ENCODE measurements at places on chromosomes 3 and 15.
A peak's percentile ranks its signal among the peaks of the same experiment; 100 is the strongest.

DNA sequence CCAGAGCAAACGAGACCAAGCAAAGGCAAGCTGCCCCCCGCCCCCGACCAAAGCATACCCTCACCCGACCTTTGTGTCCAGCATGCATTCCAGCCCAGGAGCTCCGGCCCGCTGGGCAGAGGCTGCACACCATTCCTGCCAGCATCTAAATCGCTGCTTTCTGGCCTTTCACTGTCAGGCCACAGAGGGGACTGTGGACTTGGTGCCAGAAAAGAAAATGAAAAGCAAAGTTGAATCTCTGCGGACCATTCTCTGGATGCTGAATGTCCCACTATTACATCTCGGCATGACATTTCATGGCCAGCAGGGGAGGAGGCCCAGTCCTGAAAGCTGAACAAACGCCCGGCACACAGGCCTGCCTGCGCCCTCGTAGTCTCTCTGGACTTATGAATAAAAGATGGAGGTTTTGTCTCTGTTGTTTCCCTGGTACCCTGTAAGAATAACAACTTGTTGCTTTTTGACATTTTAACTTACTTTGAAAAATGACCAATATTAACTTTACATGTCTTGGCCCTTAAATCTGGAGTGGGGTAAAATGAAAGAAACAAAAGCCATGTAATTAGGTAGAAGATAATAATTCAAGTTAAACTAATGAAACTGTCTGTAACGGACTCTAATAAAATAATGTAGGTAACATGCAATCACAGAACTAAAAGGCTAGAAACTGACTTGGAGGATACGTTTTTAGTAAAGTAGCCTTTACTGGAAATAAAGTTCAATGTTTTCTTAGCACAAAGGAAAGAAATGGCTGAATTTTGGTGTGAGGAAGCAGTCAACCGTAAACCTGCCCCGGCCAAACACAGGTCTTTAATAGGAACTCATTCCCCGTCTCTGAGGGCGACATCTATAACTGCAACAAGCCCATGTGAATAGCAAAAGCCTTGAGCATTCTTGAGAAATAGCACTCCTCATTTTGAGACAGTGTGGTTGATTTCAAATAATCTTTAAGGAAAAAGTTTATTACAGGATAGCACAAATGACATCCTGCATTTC, 12.7 kb downstream of the IL17RD start:
- no peak for DNase-seq

- DNase-seq = no peak
These were observed 38.2 kb downstream of the MAGI1 start for GRCh38 chr3:66000506-66000905.

- no peak for DNase-seq
These were observed 424 bp downstream of the EAF2 start for GRCh38 chr3:121835465-121835801.

GRCh38 chr3:30146978-30147377, 459.4 kb upstream of the TGFBR2 start:
- no peak for DNase-seq

DNA sequence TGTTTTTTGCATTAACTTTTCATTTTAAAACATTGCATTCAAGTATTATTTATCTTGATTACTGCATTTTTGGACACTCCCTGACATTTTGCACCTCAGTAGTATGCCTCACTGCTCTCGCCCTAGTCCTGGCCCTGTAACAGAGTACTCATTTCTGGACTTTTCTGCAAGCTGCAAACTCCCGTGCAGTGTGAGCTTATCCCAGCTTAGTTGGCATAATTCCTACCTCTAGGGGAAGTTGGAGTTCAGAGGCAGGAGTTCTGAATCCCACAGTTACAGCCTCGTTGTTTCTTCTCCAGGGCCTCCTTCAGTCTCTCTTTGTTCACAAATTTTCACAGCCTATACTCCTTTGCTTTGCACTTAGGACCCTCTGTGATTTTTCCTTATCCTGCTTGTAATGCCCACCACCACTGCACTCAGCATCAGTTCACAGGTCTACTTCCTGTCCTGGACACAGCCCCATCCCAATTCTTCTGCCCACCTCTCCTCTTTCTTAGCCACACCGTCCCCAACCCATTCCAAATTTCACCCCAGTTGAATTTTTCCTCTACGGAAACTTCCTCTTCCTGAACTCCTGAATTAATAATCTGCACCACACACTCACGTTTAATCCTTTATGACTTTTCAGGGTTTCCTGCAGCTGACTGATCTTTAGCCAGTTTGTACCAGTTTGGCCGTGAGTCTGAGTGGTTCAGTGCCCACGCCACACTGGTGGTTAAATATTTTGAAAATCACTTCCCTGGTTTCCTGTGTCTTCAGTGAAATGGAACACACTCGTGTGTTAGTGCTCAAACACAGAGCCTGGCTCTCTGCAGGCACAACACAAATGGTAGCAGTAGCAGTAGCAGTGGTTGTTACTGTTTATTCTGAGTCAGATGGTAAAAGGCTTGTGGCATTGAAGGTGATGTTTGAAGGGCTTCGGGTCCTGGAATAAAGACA, 6.3 kb upstream of the CTSH start:
- DNase-seq = peak; percentile 70

DNA sequence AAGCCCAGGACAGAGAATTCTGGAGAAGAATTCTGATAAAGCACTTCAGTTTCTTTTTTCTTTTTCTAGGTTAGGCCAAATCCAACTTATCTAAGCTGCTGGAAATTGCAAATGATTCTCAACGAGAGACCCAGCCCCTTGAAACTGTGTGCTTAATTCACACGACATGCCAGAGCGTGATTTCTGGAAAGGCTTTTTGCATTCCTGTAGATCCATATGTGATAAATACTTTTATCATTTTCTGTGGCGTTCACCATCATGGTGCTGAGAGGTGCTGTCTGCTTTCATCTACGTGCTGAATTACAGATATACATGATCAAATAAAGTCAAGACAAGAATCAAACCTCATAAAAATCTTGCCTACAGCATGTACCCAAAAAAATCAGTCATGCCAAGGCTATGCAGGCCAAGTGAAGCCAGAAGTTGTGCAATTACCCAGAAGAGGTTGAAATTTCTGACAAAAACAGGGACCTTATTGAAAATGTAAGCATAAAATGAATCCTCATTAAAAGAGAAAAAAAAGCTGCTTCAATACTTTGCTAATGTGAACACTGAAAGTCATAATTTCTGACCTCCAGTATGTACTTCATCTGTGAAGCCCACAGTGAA, 10.8 kb upstream of the MEF2A start:
- no peak for DNase-seq

DNA sequence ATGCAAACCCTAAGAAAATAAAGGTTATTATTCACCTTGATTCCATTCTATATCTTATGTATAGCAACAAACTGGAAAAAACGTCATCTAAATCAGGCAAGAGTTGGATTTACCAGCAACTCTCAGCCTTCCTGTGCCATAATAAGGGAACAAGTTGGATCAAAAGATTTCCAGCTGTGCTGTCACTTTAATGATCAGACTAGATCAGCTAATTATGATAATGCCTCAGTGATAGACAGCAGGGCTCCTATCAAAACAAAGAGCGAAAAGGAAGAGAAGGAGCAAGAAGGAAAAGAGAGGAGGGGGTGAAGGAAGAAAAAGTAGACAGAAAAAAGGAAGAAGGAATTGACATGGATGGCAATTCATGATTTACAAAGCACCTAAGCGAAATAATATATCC, 36.7 kb upstream of the BCL6 start:
- DNase-seq = no peak

GRCh38 chr3:46883054-46883829, 5.7 kb downstream of the PTH1R start:
- DNase-seq = no peak

DNA sequence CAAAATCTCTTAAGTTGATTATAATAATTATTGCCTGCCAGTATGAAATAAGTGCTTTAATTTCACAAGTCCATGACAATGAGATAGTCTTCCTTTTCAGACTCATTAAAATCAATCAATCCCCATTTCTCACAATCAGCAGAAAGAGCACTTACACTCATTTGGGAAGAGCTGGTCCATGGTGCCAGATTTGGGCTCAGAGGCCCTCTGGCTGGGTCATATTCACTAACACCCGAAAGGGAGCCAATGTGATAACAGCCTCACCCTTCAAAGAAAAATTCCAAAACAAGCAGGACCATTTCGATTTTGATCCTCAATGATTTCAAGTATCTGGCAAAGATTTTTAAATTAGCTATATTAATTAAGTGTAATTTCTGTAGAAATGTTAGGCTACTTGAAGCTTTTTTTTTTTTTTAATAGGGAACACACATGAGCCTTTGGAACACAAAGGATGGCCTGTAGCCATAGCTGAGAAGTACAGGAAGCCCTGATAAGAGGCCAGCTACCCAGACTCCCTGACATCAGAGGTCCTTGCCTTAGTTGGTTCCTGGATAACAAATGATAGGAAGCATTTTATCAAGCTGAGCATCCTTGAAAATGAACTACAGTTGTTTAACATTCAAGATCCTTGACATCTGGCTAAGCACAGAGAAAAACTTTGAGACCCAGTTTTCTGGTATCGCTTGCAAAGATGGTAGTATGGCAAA, 17.1 kb downstream of the MCF2L2 start:
- no peak for DNase-seq

- DNase-seq = peak; percentile 48
These were observed 54.8 kb downstream of the MAGEF1 start for GRCh38 chr3:184656829-184657681.

DNA sequence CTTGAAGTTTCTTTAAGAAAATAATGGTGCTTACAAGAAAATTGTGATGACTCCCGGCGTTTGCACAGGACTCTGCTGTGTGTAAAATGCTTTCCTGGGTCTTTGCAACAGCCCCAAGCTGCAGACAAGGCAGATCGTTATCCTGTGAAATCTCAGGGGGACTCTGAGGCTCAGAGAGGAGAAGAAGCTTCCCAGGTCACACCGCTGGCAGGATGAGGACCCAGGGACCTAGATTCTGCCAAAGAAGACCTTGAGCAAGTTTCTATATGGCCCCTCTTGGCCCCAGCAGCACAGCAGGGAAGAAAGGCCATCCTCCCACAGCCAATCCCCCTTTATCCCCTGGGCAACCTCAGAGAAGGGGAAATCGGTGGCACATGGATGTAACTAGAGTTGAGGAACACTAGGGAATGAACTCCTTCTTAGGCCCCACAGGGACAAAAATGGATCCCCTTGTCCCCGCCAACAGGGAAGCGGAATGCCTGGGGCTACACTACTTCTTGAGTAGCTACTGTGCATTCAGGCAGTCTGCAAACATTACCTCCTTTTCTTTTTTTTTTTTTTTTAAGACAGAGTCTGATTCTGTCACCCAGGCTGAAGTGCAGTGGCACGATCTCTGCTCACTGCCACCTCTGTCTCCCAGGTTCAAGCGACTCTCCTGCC, 72.8 kb downstream of the CPN2 start:
- DNase-seq = no peak

DNA sequence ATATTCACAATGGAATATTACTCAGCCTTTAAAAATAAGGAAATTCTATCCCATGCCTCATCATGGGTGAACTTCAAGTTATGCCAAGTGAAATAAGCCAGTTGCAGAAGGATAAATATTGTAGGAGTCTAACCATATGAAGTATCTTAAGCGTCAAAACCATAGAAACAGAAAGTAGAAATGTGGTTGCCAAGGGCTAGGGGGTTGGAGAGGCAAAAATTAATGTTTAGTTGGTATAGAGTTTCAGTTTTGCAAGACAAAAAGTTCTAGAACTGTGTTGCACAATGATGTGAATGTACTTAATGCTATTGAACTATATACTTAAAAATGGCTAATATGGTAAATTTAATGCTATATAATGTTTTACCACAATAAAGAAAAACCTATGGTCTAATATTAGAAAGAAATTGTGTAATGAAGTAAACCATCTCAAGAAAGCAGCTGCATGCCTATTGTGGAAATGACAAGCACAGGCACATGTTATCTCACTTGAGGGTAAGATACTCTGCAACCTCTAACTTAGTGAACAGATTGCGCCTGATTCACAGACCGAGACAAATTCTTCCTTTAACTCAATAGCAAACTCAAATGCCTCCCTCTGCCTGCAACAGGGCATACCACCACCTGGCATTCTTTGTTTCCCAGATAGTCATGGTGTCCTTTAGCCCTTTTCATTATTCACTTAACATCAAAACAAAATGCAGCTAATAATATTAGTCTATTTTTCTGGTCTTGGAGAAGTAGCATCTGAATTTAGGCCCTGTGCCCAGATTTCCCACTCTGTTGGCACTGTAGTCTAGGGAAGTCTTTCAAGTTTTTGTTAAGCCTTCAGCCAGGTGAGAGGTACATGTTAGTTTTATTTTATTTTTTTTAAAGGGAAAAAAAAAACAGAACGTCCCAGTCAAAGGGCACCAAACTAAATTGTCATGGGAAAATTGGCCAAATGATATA, 80.2 kb upstream of the ACP3 start:
- no peak for DNase-seq

GRCh38 chr15:70526221-70526973, 237.0 kb downstream of the UACA start:
- peak; percentile 87 for DNase-seq

DNA sequence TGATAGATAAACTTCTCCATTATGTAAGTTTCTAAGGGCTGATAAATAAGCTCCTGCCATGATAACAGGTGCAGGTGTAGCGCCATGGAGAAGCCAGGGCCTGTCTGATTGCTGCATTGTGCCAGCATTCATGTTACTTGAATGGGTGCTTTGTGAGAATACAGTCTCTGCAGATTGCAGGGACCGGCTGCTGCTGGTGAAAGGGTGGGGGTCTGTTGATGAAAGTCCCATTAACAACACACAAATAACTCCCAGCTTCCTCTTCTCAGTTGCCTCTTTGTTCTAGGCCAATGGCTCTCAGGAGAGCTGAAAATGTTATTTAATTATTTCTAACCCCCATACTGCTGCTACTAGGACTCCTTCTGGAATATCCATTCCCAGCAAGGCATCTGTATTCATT, 77.2 kb downstream of the RTP4 start:
- DNase-seq = no peak

Measured in bronchial epithelial cell (primary cell).